ENCODE measurements at places on chromosomes 6 and 20.

- no peak for DNase-seq
Measured at GRCh38 chr6:3560211-3560610, 103.4 kb upstream of the SLC22A23 start.

DNA sequence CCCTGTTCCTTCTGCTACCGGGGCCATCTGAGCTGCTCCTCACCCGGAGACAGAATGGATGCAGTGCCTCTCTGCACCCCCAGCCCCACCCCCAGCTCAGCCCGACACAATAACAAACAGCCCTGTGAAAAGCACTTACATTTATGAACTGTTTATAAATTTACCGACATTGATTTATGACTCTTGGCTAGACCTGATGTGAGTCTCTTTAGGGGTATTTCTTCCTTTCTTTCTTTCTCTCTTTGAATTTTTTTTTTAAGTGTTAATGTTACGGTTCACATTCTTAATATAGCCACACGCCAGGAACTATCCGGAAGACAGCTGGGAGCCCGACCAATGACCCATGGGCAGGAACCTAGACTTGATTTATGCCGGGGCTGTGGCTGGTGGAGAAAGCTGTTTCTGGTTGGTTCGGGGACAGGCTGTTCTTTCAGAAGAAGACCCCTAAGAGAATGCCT, 266.3 kb downstream of the CDC5L start:
- no peak for DNase-seq

GRCh38 chr6:1049170-1049569, 262.7 kb upstream of the FOXQ1 start:
- DNase-seq, result no peak

- DNase-seq, result no peak
Measured at GRCh38 chr20:38878866-38879265, 47.4 kb upstream of the FAM83D start.

DNA sequence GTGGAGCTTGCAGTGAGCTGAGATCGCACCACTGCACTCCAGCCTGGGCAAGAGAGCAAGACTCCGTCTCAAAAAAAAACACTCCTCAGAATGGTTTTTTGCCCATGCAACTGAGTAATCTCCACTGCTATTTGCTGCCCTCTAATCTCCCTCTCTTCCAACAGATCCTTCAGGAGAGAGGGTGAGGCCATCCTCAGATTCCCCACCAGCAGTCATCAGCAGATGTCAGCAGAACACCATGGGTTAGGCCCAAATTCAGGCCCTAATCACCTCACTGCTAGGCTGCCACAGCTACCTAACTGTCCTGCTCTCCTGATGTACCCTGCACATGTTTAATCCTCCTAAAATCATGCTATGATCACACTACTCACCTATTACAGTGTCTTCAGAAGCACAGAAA, 63.2 kb upstream of the BEND6 start:
- no peak for DNase-seq

DNA sequence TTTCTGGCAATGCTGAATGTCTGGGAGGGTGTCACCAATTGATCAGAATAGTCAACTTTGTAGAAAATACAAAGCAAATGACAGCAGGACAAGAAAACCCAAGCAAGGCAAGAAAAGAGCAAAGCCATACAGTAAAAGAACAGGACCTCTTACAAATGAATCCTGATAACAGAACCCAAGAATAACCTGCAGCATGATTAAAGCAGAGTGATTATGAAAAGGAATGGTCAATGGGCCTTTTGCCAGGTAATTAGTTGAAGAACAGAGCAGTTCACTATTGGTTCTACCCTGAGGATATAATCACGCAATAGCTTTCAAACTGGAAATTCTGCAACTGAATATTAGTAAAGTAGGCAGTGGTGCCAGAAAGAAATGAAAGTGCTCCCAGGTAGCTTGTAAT, 319.8 kb downstream of the FRK start:
- DNase-seq, result no peak

DNA sequence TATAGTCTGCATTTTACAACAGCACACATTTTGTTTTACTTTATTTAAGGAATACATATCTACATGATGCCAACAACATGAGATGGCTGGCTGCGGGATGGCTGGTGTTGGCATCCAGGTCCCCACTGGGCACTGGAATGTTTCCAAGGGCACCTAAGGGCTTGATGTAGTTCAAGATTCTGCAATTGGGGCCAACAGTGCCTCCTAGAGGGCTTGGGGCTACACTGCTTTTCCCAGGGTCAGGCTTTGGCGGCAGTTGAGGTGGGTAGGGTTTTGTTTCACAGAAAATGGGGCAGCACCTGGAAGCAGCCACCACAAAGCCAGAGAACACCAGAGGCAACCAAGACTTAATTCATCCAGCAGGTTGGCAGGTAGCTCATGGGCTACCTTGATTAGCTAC, 202.2 kb upstream of the PRND start:
- DNase-seq, result no peak

DNA sequence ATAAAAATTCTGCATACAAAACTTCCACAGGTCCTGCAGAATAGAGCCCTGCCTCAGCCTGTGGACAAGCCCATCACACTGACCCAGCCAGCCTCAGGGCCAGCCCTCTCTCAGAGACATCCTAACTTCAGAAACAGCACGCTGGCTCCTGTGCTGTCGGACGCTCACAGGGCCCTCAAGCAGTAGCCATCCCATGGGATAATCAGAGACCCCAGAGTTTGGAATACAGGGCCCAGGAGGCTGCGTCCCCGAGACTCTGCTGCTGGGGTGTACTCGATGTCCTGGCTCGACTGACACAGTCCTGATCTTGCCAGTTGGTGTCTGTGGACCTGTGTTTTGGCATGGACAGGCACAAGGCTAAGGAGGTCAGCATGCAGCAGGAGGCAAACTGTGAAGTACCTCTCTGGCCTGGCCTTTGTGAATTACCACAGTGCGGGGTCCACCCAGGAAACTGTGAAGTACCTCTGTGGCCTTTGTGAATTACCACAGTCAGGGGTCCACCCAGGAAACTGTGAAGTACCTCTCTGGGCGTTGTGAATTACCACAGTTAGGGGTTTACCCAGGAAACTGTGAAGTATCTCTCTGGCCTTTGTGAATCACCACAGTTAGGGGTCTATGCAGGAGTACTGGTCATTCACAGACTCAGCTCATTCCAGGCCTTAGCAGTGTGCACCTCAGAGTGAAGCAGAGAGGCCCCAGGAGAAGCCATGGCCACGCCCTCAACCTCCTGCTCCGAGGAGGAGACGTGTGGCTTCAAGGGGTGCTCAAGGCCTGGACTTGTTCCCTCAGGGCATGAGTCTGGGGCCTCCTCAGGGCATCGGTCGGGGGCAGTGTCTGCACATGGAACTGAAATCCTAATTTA, 212.4 kb downstream of the SYNDIG1 start:
- no peak for DNase-seq

DNA sequence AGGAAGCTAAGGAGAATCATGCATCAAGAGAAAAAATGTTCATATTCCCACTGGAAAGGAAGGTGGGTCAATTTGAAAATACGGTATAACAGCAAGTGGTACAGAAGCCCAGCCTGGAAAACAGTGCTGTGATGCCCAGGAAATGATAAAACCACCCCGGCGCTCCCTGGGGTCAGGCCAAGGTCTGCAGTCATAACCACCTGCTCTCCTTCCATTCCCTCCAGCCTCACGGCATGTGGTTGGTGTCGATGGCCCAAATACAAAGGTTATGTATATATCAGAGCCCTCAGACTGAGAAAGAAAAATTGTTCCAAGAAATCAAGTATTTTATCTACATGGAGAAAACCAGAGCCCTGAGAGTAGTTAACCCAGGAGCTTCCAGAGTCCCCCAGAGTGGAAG, 208.1 kb upstream of the CDYL start:
- DNase-seq, result no peak

DNA sequence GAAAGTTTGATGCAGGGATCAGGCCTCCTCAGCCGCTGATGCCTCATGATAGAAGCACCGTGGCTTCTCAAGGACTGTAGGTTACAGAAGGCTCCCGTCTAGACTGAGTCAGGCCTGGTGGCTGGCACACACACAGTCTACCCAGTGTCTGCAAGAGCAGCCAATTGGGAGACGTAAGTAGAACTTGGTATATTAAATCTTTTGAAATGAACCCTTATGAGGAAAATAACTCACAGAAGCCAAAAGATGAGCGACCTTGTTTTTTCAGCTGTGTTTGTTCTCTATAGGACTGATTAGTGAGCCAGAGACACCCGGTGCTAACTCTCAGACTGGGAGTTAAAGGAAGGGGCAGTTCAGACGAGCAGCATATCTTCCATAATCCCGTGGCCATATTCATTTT, 5.9 kb upstream of the PDE10A start:
- DNase-seq, result no peak

GRCh38 chr6:4545893-4546292, 230.3 kb upstream of the CDYL start:
- no peak for DNase-seq

- no peak for DNase-seq
Measured at GRCh38 chr6:137269803-137270202, 50.6 kb upstream of the IFNGR1 start.

DNA sequence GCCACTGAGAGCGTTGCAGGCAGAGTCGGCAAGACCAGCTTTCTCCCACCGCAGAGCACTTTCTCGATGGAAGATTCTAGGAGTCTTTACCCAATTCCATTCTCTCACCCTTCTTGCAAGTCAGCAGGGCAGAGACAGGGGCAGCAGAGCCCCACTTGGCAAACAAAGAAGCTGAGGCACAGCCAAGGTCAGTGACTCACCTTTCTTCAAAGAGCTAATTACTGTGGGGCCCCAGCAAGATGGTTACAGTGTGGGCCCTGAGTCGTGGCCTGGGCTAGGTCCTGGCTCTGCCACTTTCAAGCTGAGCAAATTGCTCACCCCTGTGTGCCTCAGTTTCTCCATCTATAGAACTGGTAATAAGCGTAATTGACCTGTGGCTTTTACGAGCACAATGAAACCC, 277.0 kb downstream of the PREX1 start:
- DNase-seq, result no peak

DNA sequence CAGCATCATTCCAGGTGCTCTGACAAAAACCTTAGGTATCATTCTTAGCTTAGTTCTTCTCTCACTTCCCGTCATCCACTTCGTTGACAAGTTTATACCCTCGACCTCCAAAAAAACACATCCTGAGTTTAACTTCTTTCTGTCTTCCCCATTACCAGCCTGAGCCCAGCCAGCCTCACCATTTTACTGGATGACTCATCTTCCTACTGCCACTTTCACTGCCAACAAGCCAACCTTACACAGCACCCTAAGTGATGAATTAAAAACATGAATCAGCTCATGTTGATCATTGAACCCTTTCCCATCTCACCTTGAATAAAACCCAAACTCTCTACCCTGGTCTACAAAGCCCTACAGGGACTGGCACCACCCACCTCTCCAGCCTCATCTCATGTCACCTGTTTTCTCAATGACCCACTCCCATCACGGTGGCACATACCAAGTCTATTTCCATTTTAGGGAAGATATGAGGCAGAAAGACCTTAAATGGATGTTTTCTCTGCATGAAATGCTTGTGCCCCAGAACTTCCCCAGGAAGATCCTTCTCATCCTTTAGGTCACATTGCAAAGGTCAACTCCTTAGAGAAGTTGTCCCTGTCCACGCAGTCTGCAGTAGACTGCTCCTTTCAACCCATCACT, 9.9 kb upstream of the UST start:
- DNase-seq, result no peak

DNA sequence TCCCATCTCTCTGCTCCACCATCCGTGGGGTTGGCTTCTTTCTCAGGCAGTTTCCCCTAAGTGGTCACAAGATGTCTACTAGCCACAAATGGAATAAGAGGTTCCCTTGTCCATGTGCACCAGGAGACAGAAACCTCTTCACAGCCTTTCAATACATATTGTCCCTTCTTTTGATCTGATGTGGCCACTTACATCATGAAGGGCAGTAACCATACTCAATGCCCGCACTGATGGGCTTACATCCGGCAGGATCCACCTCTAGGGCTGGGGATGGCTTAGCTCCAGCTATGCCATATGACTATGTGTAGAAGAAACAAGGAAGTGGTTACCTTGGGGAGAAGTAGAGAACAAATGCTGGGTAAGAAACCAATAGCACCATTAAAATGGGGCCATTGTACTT, 64.4 kb downstream of the PLEKHG1 start:
- no peak for DNase-seq
